ENCODE measurements at places on chromosomes 3 and 15.

DNA sequence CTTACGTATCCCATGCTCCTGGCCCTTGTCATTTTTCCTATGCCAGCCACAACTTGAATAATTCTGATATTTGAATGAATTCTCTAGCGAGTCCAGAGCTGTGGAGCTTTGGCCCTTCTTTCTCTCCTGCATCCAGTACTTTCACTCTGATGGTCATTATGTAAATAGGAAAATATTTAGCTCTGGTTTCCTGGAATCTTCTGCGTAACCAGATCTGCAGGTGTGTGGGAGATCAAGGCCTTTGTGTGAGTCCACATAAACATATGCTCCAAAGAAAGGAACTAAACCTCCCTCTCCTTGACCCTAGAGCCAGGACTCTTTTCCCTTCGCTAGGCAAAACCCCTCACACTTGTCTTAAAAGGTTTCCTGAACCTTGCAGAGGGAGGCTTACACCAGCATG, 132.5 kb upstream of the THBS1 start:
- no peak for DNase-seq

GRCh38 chr3:15820911-15821310, 23.1 kb upstream of the ANKRD28 start:
- DNase-seq: no peak

- DNase-seq: no peak
Measured at GRCh38 chr3:82676356-82677026, 915.0 kb upstream of the GBE1 start.

DNA sequence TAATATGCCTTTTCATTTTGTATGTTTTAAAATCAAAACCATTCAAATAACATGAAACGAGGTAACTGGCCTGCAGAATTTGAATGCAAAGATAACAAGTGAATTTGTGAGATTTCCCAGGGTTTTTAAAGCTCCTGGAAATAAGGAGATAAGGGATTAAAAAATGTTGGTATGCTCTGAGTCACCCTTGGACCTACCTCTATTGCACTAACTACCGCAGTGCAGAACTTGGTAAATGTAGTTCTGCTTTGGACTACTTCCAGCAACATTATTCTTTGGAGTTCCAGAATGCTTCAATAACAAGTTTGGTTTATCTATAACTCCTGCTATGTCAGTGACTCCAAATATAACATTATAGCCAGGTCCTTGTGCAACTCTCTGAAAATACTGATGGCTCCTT, 201.7 kb downstream of the GAP43 start:
- no peak for DNase-seq

GRCh38 chr3:114680299-114680698, 386.5 kb downstream of the TIGIT start:
- DNase-seq: no peak

DNA sequence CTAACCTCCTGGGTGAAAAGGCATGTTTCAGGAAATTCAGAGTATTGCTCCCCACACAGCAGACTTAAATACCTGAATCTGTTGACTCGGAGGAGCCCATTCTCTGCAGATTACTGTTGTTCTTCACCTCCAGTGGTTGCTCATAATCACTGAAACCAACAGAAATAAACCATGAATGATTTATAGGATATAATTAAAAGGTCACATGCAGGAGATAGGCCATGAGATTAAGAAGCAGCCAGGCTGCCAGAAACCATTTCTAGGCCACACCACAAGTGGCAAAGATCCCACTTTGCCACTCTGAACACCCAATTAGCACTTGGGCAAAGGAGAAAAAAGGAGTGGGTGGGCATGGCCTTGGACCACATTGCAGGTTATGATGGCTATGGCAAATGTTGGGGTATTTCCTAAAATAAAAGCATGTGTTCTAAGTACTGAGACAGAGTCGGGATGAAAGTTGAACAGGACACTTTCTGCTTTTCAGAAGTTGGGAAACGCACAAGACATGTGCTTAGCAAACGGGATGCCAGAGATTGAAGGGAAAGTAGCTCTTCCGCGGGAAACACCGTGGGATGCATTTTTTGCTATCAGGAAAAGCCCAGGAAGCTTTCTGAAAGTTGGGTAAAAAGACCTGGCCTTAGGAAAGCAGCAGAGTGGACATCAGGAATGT, 1.5 kb downstream of the CDC25A start:
- DNase-seq: no peak

DNA sequence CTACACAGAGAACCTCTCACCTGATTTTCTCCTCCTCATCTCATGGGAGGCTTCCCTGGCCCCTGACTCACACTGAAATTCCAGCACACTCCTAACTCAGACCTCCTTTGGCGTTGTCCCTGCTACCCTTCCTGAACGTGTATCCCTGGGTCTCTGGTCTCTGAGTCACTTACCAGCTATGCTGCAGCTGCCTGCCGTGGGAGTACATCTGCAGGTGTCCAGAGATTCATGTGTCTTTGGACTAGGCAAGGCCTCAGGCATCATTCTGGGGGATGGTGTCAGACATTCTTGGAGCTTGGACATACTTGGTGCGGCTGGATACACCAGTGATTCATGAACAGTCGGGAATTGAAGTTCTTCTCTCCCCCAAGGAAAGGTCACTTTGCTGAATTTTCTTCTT, 148.8 kb upstream of the TRIM42 start:
- DNase-seq: no peak

DNA sequence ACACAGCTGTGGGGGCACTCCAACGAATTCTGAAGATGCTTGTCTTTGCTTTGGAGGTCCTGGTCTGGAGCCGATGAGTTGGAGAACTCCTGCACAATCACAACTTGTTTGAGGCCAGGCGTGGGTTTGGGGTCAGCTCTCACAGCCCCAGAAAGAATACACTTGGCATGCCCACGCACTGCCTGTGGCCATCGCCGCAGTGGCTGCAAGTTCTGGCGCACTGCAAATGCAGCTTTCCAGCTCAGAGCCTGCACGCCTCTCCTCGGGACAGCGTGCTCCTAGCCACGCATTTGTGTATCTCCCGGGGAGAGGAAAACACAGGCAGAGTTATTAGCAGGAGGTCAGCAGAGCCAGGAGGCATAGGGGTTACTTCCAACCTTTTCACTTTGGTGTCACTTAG, 282.7 kb downstream of the ADAMTS17 start:
- DNase-seq: no peak

DNA sequence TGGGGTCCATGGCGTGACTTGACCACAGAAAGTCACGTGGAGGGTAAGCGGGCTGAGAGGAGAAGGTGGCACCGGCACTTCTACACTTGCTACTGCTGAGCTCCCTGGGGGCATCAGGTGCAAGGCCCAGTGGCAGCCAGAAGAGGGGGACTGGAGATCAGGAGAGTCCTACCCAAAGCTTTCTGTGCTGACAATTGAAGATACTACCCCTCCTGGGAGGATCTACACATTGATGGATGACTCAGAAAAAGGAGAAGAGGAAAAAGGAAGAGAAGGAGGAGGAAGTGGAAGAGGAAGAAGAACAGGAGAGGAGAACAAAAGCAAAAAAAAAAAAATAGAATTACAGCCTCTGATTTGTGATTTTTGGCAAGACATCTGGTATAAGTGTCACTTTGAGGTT, 41.2 kb downstream of the MYO5C start:
- DNase-seq: no peak

DNA sequence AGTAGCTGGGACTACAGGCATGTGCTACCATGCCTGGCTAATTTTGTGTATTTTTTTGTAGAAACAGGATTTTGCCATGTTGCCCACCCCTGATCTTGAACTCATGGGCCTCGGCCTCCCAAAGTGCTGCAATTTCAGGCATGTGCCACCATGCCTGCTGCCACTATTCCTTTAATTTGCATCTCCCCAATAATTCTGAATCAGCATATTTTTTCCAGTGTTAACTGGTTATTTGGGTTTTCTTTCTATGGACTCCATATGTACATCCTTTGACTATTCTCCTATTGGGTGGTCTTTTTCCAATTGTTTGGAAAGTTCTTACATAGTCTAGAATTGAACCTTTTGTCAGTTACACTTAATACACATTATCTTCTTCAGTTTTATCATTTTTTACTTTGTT, 28.1 kb downstream of the HLTF start:
- no peak for DNase-seq

DNA sequence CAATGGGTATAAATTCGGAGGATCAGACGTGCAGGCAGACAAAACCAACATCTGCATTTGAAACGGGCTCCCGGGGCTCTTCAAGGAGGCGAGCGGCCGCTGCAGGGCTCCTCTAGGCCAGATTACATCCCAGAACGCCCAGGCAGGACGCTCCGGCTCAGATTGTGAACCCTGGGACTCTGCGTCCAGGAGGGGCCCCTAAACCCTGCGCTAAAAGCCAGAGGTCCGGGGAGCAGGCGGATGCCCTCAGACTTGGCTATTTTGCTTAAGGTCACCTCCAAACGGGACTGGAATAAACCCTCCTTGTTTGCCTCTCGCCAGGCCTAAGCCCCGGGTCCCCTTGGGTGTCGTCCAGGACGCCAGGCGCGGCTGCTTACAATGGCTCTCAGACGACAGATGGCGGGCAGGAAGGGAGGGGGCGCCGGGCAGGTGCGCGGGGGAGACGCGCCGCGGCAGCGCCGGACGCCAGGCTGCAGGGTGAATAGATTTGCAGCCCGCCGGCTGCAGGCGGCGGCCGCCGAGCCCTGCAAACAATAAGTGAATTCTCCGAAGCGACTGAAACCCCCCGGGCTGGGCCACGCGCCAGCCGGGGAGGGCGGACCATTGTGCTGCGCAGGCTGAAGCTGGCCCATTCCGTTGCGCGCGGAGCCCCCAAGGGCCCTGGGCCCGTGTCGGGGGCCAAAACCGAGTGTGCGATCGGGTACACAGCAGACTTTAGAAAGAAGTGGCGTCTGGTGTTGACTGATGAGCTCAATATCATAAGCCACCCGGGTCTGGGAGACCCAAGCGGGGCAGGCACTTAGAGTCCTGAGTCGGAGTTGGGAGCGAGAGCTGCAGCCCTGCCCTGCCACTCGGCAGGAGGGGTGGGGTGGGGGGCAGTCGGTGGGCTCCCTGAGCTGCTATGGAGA, 32.3 kb upstream of the AMOTL2 start:
- no peak for DNase-seq

DNA sequence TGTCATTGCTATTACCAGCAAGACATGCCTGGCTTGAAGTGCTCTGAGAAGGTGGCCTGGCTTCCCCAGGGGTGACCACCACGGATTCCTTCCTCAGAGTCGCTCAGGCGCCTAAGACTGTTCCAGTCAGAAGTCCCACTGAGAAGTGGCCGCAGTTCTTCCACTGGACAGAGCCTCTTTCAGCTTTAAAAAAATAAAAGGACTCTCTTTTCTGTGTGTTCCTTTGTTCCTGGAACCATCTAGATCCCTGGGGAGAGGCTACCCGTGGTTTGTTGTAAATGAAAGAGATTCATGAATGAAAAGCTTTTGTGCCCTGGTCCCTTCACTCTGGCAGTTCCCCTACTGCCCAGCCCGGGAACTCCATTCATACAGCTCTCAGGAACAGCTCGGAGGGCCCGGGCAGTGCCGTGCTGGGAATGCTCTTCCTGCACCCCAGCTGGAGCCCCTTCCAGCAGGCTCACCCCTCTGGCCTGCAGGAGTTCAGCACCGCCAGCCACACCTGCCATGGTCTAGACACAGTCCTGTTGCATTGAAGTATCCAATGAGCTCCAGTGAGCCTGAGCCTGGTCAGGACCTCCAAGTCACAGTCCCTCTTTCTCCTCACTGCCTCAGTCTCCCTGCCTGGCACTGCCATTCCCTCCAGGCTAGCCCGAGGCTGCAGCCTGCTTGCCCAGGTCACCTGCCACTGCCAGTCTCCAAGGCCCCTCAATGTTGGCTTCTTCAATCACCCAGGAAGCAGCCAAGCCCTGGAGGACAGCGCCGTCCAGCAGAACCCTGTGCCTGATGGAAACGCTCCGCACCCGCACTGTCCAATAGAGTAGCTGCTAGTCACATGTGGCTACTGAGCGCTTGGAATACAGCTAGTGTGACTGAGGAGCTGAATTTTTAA, 75.4 kb downstream of the XXYLT1 start:
- no peak for DNase-seq

DNA sequence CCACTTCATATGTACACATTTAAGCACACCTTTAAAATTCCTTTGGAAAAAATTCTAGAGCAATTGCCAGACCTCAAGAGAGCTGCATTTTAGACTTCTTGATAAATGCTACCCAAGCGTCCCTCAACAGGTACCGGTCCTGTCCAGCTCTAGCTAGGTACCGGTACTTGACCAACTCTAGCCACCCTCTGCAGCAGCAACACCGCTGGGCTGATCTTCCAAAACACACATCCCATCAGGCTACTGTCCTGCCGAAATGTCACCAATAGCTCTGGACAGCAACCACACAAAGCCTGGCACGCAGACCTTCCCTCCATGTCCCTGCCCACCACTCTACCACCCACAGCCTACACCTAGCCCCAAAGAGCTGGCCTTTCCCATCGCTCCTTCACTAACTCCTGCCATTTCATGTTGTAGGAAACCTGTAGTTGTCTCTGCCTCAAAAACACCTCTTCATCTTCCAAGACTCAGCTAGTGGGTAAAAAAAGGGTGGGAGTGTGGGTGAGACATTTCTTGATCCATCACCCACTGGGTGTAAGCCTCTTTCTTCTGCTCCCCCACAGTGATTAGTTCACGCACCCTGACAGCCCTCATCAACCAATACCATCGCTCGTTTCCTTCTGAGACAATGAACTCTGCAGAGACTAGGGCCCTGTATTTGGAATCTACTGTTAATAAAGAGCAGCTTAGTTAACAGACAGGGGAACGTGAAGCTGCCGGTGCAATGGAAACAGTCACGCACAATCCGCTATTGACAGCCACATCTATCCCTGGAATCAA, 6.8 kb downstream of the CHSY1 start:
- DNase-seq: no peak

Data from activated T-cell treated with anti-CD3 and anti-CD28 coated beads for 4 hours (primary cell).